Hematopoietic multipotent progenitor cell treated with erythropoietin and hydrocortisone succinate and interleukin-3 and kit ligand, for 4 days (in vitro differentiated cells): ENCODE measurements at places on chromosomes 12 and 14.

DNA sequence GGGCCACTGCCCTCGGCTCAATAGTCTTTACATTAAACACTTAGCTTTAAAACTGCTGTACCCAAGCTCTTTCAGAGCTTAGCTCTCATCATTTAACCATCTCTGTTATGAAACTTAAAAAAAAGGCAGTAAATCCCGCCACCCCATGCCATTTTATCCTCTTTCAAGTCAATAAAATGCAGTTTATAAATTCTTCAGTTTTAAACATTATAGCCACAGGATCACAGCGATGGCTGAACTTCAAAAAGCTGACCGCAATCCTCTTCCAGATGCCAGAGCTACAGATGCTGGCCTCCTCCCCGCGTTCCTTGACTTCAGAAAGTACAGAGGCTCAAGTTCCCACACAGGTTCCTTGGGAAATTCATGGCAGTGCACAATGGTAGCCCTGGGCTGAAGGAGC is 4.2 kb downstream of the OR10G3 start:
- no peak for DNase-seq

GRCh38 chr12:553216-554000 is 93.7 kb downstream of the B4GALNT3 start:
- peak; percentile 37 for DNase-seq

DNA sequence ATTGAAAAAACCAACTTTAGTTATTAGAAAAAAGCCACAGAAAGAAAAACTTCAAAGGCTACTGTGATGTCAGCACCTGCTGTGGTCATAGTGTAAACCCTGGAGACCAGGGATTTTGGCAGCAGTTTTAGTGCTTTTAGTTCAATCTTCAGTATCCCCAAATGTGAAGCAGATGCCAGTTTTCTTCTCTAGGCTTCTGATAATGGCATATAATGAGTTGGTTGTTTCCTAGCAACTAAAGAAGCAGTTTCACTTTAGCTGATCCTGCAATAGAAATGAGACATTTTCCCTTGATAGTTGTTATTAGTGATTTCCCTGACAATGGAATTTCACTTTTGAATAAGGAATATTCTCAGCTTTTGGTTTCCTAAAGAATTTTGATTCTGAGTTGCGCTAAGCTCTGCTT is 131.2 kb downstream of the NUBPL start:
- no peak for DNase-seq

- DNase-seq = no peak
Observed at GRCh38 chr14:58701156-58701555, 63.4 kb downstream of the DACT1 start.

- DNase-seq = no peak
Observed at GRCh38 chr12:25324861-25325260, 74.1 kb upstream of the KRAS start.

DNA sequence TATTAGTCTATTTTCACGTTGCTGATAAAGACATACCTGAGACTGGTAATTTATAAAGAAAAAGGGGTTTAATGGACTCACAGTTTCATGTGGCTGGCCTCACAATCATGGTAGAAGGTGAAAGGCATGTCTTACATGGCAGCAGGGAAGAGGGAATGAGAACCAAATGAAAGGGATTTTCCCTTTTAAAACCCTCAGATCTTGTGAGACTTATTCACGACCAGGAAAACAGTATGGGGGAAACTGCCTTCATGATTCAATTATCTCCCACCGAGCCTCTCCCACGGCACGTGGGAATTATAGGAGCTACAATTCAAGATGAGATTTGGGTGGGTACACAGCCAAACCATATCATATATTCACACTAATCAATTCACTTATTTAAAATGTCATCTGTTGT is 41.4 kb downstream of the KTN1 start:
- DNase-seq = no peak

GRCh38 chr14:97578982-97579548 is 781.9 kb downstream of the VRK1 start:
- no peak for DNase-seq

GRCh38 chr14:64823305-64823861 is 56.3 kb downstream of the SPTB start:
- DNase-seq = peak; percentile 88

DNA sequence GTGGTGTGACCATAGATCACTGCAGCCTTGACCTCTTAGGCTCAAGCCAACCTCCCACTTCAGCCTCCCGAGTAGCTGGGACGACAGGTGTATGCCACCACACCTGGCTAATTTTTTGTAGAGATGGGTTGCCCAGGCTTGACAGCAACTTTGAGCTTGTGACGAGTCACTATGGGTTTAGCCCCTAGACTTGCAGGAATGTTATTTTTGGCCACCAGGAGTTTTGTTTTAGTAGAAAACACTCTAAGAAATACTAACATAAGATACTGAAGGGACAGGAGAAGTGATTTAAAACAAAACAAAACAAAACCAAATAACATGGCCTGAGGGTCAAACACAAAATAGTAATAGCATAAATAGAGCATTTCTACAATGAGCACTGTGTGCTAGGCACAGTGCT is 26.4 kb downstream of the SETD3 start:
- DNase-seq = no peak

GRCh38 chr12:109621901-109622364 is 48.3 kb downstream of the MVK start:
- no peak for DNase-seq

- peak; percentile 91 for DNase-seq
Observed at GRCh38 chr12:56581418-56582145, 48.5 kb downstream of the BAZ2A start.

DNA sequence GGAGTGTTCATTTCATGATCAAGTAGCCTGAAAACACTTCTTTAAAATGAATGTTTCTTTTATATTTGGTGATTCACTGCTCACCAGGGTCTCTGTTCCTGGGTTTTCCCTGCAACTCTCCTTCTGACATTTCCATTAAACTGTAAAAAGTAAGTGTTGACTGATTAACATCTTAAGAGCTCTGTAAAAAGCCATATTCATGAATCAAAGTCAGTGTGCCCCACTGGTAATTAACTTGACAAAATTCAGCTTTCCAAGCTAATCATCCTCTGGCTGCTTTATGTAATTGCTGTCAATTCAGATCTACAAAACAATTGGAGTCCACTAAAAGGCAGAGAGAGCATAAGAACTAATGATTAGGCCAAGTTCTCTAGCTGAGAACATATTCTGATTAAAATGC is 41.6 kb downstream of the CNTN1 start:
- no peak for DNase-seq
